SK-N-SH treated with all-trans-retinoic acid at 6 μM for 48 hours (cell line): ENCODE measurements at places on chromosomes 12 and 14.
A peak's percentile ranks its signal among the peaks of the same experiment; 100 is the strongest.

GRCh38 chr14:60970146-60970545 is 10.7 kb downstream of the TRMT5 start:
- ATAC-seq, result no peak

DNA sequence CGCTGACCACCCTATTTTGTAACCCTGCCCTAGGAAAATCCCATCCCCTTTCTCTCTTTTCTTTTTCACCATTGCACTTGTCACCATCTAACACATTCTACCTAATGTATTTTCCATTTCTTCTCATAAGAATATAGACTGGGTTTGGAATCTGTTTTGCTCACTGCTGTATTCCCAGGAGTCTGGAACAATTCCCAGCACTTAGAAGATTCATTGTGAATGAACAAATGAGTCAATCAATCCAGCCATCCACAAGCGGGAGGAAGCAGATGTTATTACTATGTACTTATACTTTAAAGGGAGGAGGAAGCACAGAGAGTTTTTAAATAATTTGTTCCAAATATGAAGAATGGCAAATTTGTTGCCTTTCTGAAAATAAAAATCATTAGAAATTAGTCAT is 142.1 kb downstream of the KIF21A start:
- ATAC-seq, result no peak

- peak; percentile 55 for ATAC-seq
These were observed 3.0 kb downstream of the GALNT6 start for GRCh38 chr12:51388069-51388799.

DNA sequence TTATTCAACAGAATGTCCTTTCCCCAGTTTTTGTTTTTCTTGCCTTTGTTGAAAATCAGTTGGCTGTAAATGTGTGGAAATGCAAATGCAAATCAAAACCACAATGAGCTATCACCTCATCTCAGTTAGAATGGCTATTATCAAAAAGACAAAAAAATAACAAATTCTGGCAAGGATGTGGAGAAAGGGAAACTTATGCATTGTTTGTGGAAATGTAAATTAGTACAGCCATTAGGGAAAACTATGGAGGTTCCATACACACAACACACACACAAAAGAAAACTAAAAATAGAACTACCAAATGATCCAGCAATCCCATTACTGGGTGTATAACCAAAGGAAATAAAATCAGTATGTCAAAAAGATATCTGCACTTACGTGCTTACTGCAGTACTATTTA is 518.8 kb upstream of the ATXN7L3B start:
- ATAC-seq, result no peak

DNA sequence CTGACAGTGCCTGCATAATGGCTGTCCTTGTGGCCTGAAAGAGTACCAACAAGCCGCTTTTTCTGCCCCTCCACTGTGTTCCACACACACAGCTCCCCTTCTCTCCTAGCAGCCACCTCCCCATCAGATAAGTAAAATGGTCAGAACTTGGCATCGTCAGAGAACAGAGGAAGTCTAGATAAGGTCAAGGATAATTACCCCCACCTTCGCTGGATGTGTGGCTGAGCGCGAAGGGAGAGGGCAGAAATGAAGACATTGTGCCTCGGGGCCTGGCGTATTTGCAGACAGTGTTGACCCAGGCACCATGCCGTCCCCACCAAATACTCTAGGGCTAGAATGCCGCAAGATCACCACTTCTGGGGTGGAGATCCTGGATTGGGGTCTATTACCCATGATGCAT is 30.6 kb downstream of the FBXO21 start:
- no peak for ATAC-seq

DNA sequence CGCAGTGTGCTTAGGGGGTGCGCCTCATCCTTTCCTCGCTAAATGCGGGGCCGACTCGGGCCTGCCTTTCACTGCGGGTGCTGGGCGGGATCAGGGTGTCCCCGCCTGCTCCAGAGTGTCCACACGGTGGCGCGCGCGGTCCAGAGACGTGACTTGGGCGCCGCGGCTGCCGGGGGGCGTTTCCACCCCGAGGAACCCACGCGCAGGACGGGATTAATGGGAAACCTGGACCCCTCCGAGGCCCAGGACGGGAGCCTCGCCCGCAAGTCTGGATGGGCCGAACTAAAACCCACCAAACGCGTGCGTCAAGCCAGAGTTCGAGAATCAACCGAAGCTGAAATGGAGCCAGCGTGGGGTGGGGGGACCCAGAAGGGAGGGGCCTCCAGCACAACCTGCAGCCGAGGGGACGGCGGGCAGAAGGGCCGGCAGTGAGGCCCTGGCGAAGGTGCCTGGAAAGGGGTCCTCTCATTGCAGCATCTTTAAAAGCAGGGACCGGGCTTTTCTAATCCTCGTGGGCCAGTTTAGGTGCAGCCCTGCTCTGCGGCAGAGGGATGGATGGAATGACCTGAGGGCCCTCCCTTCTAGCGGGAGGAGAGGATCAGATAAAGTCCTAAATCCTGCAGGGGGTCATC is 93.3 kb downstream of the NINJ2 start:
- peak; percentile 88 for ATAC-seq

DNA sequence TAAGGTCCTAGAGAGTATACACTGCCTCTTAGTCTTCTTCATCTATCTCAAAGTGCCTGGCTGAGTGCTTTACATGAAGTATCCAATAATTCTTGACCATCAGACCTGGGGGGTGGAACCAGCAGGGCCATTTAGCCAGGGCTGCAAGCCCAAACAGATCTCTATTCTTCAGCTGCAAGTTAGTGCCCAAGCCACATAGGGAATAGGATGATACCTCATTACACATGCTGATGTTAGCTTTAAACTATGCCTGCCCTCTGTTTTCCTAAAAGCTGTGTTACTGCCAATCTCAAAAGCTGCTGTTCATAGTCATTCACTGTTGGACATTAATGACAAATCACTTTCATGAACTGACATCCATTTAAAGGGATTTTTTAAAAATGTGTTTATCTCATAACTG is 16.7 kb upstream of the IFNG start:
- no peak for ATAC-seq
